Right renal cortex interstitium (tissue), 3 donors: ENCODE measurements at places on chromosomes 2 and 18. TPM values are rescaled to one million over a fixed set of nuclear protein-coding genes. Genes with fewer than 3 reads are reported as not detected.

Gene GAREM2
- polyA plus RNA-seq: 5.9 TPM

Gene GPR39
- polyA plus RNA-seq: 3.7 TPM

GRCh38 chr2:27752551-27753237, 18.8 kb upstream of the MRPL33 start:
- no peak for DNase-seq

- DNase-seq: no peak
Measured at GRCh38 chr18:52222211-52222610, 117.8 kb upstream of the DCC start.

- DNase-seq: no peak
Measured at GRCh38 chr2:23631389-23631788, 246.4 kb downstream of the KLHL29 start.

DNA sequence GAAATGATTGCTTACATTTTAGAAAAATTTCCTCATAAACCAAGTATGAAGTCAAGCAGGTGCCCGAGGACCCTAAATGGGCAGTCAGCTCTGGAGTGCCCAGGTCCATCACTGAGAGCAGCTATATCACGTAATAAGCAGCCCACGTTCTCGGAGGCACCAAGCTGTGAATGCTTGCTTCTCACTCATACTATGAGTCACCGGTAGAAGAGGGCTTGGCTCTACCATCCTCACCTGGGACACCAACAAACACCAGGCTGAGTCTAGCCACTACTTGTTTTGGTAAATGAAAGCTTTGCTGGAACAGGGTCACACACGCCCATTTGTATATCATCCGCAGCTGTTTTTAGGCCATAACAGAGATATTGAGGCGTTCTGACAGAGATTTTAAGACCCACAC, 207.5 kb downstream of the SEPTIN10 start:
- DNase-seq: no peak

- no peak for DNase-seq
Measured at GRCh38 chr2:207871506-207871905, 101.8 kb upstream of the FZD5 start.

- no peak for DNase-seq
Measured at GRCh38 chr18:28086670-28087552, 90.0 kb downstream of the CDH2 start.
